ENCODE measurements at places on chromosomes 7 and 10. TPM values are rescaled to one million over a fixed set of nuclear protein-coding genes. Genes with fewer than 3 reads are reported as not detected.

SRPK2 gene
- 70.8 TPM for total RNA-seq

DNA sequence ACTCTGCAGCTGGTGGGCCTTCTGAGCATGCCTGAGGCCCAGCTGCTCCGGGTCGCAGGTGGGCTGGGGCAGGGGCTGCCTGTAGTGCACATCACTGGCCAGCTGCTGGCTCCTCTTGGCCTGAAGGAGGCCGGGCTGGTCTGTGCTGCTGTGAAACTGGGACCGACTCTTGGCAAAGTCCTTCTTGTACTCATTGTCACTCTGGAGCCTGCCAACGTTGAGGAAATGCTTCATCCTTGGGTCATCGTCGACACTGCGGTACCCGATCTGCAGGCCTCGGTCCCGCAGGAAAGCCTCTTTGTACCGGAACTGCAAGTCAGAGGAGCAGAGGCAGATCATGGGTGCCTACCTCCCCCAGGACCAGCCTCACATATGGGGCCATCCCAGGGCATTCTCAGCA, 37.7 kb downstream of the HABP2 start:
- no peak for ATAC-seq

DNA sequence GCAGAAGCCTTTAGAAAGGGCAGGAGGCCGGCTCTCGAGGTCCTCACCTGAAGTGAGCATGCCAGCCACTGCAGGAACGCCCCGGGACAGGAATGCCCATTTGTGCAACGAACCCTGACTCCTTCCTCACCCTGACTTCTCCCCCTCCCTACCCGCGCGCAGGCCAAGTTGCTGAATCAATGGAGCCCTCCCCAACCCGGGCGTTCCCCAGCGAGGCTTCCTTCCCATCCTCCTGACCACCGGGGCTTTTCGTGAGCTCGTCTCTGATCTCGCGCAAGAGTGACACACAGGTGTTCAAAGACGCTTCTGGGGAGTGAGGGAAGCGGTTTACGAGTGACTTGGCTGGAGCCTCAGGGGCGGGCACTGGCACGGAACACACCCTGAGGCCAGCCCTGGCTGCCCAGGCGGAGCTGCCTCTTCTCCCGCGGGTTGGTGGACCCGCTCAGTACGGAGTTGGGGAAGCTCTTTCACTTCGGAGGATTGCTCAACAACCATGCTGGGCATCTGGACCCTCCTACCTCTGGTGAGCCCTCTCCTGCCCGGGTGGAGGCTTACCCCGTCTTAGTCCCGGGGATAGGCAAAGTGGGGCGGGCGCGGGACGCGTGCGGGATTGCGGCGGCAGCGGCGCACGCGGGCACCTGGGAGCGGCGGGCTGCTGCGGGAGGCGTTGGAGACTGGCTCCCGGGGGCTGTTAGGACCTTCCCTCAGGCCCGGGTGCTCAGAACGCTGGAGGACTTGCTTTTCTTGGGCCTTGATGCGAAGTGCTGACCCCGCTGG, at the start of gene FAS:
Gene FAS (plus strand): TSS at position 415 of the 777 bp plus-strand sequence. CDS start 79 bp downstream, at position 494.
- ATAC-seq: peak; percentile 79

- ATAC-seq: peak; percentile 23
Observed at GRCh38 chr7:148334959-148335577, 255.5 kb upstream of the C7orf33 start.

- peak; percentile 68 for ATAC-seq
Observed at GRCh38 chr7:22356701-22357310, at the start of gene RAPGEF5. Gene RAPGEF5 (minus strand): TSS chr7:22357154. CDS start chr7:22357060, 94 bp downstream.

SLC18A3 gene
- 3.5 TPM for total RNA-seq

CNPY1 gene
- total RNA-seq: not detected

ATXN7L1 gene
- 10.2 TPM for total RNA-seq

BRAT1 gene
- total RNA-seq: 21.0 TPM

DNA sequence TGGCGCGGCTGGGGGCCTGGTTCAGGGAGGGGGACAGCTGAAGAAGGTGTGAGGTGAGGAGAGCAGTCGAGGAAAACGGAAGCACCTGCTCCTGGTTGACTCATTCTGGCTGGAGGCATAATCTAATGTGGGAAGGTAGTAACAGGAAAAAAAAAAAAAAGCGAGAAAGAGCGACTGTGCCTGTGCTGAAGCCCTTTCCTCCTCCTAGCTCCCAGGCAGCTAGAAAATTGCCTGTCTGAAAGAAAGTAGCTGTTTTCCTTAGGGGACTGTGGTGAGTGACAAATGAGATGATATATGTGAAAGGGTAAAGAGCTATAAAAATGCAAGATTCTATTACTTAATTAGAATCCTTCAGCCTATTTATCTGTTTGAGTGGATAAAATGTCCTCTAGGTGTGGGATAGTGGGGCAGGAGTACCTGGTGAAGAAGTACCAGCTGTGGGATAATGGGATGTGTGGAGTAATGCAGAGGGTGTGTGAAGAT, 4.9 kb upstream of the MEST start:
- ATAC-seq: no peak

DNA sequence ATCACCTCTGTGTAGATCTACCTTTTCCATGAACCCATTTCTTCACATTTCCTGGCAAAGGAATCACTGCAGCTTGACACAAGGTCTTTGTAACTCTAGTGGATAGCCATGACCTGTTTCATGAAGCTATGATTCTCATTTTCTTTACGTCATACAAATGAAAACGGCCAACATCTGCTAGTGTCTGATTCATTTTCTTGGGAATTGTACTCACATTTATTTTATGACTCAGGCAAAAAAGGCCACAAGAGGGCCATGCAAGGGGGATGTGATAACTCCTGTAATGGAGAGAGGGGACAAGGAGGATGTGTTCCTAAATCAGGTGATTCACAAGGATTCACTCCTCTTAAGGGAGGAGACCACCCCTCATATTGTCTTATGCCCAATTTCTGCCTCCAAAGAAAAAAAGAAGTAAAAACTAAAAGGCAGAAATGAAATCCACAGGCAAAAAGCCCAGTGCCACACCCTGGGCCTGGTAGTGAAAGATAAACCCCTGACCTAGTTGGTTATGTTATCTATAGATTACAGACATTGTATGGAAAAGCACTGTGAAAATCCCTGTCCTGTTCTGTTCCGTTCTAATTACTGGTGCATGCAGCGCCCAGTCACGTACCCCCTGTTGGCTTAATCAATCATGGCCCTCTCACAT, 249.9 kb downstream of the IPMK start:
- ATAC-seq: peak; percentile 80

CHCHD2 gene
- 450 TPM for total RNA-seq

OR2A5 gene
- not detected for total RNA-seq

GRCh38 chr7:111089822-111090426, 1.0 kb upstream of the LRRN3 start:
- no peak for ATAC-seq

Data from motor neuron (in vitro differentiated cells).